NCI-H1436 (cell line): ENCODE measurements at places on chromosomes 1 and 21.

DNA sequence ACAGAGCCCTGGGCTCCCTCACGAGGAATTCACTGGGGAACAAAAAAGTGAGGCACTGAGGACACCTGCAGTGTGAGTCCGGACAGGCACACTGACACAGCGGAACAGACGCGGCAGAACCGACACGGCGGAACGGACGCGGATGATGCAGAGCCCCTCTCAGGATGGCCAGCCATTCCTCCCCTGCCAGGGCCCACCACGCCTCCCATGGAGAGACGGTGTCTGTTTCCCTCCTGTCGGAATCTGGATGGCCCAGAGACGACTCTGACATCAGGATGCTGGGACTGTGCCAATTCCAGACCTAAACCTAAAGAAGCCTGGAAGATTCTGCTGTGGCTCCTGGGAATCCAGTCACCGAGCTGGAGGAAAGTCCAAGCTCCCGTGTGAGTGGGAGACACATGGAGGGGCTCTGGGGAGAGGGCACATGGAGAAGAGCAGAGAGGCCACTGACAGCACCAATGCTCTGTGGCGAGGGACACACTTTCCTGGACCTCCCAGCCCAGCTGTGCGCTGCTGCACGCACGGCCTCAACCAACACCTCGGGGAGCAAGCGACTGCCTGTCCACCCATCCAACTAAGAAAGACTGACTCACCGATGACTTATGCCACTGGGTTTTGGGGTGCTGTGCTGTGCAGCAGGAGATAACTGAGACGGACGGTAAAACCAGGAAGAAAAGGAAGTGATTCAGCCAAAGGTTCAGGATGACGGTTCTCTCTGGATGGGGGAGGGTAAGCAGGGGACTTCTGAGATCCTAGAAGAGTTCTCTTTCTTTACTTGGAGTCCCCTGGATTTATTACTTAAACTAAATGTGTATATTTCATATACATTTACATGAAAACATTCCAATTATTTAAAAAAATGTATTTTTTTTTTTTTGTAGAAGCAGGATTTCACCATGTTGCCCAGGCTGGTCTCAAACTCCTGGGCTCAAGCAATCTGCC, 23.3 kb downstream of the ZBTB17 start:
- DNase-seq = no peak

DNA sequence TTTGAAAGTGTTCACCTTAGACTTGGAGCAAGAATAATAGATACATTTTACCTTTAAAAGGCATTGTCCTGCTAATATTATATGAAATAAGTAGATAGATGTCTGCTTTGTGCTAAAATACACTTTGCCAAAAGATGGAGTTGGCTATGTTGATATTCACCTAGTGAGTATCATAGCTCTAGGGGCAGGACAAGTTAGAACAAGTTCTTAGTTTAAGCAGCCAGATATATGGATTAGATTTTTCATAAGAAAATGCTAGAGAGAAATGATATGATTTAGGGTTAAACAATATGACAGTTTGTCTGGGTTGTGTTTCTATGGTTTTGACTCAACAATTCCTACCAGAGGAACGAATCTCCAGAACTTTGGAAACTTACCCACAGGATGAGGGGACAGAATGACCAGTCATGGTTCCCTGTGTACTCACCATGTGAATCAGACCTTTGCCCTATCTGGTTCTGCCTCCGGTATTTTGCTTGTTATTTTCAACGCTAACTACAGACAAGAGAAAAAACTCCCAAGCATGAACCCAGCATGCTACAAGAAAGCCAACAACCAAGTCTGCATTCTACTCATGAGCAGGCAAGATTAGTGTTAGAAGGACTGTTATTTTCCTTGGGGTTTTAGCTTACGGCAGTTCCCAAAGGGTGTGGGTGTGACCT, 1.7 kb downstream of the F5 start:
- DNase-seq = no peak

DNA sequence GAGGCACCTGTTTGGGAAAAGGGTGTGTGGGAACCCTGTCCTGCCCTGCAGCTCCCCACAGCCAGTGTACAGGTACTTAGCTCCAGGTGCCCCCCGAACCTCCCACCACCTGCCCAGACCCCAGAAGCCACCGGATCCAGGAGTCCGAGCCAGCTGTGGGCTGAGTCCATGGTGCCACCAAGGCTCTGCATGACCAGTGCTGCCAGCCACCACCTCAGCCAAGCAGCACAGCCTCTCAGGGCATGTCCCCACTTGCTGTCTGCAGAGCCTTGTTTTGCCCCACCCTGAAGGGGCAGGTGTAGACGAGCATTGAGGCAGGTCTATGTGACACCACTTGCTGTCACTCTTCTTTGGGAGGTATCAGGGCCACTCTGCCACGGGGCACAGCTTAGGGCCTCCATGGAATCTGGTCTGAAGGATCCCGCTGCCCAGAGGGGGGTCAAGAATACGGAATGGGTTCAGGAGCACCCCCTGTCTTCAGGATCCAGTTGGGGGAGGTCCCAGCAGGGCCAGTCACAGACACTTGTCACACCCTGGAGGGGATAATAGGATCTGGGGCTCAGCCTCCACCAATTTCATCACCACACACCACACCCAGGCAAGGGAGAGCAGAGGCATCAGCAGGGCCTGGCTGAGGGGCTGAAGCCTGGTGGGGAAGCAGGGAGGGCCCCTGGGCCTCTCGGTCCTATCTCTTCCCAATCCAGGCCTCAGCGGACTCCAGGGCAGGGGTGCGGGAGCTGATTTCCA, 27.7 kb downstream of the ARHGEF19 start:
- no peak for DNase-seq

GRCh38 chr21:44892536-44893277, 19.2 kb upstream of the PTTG1IP start:
- DNase-seq = no peak

GRCh38 chr1:116360429-116361173, 12.4 kb upstream of the ATP1A1 start:
- no peak for DNase-seq
